ENCODE measurements at places on chromosomes 6 and 20.

DNA sequence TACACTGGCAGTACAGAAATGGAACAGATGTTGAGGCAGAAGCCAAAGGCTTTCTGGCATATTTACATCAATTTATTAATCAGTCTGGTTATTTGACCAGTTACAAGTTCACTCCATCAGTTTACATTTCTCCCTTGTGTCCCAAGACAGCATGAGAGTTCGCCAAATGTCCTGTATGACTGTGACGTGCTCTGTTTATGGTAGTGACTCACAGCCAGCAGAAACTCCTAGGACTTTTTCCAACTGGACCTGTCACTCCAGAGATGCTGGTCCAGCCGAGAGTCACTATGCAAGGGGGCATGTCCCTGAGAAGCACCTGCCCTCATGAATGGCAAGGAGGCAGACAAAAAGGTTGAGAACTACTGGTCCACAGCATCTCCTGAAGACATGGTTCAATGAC, 160.0 kb downstream of the LRFN2 start:
- DNase-seq: no peak

- no peak for DNase-seq
These were observed 254.9 kb downstream of the CDKAL1 start for GRCh38 chr6:20789162-20789561.

DNA sequence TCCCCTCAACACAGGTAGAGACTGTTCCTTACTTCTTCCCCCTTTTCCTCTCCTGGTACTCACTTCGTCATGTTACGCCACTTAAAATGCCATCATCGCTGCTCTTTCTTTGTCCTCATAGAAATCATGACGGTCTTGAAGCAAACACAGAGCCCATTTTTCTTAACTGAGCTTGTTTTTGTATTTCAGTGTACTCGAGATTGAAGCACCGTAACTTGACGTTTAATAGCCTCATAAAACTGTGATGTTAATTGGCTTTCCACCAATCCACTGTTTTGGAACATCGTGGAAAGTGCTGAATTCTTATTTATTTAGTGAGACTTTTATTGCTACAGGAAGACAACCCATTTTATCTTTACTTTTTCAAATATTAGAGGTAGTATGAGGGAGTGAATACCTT, 38.7 kb downstream of the DUSP22 start:
- no peak for DNase-seq

DNA sequence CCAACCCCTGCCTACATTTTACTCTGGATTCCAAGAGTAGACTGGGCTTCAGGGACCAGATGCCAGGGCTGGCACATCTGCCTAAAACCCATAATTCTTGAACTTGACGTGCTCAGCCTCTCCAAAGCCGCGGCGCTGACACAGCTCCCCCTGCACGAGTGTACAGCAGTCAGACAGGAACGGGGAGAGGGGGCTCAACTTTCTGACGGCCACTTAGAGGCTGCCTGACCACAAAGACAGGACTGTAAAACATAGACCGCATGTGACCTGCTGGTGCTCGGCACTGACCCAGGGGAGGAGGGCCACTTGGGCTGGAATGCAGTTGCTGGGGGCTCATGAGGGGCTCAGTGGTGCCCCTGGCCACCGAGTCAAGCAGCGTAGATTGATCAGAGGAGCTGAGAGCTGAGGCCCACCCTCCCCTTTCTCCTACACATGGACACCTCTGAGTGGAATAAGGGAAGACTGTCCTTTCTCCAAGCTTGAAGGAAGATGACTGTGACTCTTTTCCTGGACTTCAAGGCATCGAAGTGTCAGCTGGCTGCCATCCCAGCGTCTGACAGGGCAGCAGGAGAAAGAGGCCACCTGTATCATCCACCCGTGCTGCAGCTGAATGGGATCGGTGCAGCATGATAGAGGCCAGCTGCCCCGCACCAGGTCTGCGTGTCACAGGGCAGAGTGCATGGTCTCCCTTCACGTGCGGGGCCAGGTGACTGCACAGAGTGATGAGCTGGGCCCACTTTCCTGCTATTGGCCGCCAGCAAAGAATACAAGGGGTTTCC, 171.3 kb upstream of the AGPAT4 start:
- DNase-seq: no peak

GRCh38 chr6:74409447-74409846, 713.4 kb downstream of the CD109 start:
- no peak for DNase-seq

DNA sequence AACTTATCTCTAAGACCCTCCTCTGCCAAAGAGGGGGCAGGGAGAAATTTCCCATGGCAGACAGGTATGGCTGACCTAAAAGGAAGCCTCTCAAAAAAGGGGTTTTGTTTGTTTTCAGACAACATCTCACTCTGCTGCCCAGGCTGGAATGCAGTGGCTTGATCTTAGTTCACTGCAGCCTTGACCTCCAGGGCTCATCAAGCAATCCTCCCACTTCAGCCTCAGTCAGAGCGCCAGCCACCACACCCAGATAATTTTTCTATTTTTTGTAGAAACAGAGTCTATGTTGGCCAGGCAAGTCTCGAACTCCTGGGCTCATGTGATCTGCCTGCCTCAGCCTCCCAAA, 3.8 kb downstream of the EZR start:
- DNase-seq: no peak

DNA sequence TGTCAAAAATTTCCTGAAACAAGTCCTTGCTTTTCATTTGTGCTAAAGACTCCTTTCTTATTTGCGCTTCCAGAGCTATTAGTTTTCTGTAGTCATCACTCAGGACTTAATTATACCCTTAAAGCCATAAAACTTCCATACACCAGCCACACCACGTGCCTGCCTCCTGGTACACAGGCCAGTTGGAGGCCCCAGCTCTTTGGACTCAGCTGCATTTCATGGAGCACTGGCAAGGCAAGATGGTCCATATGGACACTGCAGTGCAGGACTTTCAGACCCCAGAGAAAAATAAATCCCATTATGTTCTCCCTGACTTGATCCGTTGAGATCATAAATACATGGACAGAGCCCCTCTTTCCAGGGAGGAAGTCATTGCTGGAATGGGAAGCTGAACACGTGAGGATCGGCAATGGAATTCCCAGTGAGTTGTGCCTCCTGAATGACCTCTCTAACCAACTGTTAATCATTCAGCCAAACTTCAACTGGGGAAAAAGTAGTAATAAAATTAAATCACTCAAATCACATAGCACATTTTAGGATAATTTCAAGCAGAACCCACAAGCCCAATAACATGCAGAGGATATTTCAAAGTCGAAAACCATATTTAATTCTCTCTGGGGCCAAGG, 173.1 kb downstream of the HACE1 start:
- no peak for DNase-seq

DNA sequence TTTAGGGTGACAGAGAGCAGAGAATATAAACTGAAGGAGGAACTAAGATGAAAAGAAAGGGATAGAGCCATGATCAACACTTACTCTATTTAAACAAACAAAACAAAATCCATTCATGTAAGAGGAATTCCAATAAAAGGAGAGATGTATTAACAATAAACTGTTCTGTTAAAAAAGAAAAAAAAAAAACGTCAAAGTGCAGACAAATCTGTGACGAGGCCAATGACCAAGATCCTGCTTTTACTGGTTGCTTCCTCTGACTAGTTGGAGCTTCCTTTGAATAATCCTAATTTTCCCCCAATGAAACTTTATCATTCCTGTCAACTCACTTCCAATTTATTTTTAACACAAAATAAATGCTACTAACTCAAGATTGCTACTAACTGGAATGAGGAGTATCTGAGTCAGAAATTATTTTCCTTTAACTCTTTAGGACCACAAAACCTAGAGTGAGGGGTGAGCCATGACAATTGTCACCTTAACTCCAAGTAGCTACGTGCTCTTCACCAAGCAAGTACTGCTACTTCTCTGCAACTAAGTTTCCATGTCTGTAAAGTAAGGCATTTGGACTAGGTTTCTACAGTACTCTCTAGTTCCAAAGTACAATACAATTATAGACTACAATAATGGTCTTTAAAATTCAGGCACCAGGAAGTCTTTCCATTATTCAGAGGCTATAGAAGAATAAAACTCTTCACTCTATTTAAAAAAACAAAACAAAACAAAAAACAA, 152.0 kb downstream of the PTPRK start:
- DNase-seq: no peak

DNA sequence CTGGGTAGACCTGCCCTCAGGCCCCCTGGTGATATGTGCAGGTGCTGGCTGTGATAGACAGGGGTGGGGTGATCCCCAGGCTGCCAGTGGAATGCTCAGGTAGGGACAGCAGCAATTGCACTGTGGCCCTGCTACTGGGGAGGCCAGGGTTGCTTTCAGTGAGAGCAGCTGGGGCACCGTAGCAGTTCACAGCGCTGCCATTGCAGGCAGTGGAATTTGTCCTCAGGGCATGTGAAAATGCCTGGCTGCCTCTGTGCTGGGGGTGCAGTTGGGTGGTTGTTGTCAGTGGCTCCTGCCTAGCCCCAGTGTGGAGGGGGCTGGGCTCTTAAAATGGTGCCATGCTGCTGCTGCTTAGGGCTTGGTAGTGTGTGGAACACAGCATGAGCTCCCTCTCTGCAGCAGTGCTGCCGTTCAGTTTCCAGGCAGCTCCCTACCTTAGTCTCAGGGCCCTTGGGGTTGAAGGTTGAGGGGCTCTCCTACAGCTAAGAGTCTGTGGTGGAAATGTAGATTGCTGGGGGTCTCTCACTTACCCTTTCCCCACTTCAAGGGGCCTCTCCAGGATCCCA, 23.6 kb downstream of the GJA10 start:
- no peak for DNase-seq

- DNase-seq: no peak
These were observed 211.6 kb downstream of the WDR27 start for GRCh38 chr6:169490246-169490641.

DNA sequence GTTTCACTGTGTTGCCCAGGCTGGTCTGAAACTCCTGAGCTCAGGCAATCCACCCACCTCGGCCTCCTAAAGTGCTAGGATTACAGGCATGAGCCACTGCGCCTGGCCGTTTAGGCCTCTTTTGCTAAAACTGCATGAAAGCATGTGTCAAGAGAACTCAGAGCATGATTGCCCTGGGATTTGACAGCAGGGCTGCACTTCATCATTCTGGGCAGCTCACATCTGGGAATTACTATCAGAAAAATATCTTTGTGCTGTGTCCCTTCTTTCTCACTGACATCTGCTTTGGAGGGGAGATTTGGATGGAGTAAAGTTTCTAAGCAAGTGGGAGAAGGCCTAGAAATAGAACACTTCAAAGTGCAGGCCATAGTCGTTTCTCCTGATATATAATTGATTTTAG, 59.6 kb upstream of the EIF2S2 start:
- no peak for DNase-seq

DNA sequence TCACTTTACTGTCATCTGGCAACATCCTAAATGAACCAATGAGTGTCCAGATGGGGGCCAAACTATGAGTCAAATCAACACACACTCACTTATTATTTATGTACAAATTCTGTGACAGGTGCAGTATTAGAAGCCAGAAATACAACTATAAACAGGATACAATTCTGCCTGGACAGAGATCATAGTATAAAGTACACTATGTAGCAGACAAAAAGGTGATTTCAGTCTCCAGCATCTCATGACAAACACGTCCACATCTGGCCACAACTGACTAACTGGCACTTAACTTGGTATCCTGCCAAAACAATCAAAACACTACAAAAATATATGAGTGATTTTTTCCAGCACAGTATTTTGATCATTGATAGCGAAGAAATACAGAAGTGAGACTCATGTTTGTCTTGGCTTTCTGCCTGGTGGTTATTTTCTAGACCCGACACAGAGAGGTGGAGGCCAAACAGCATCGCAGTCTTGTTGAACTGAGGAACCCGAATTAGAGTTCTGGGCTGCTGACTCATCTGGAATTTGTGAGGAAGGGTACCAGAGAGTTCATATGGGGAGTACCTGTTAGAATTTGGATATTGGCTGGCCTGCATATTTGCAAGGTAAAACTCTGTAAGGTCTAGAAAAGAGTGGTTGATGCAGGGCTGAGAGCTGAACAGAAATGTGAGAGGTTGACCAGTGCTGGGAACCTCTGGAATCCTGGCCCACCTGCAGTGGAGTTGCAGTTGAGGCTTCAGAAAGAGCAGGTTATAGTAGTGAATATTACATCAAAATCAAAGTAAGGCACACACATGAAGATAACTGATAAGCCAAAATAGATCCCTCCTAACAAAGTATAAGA, 475.2 kb downstream of the PTPRT start:
- no peak for DNase-seq

DNA sequence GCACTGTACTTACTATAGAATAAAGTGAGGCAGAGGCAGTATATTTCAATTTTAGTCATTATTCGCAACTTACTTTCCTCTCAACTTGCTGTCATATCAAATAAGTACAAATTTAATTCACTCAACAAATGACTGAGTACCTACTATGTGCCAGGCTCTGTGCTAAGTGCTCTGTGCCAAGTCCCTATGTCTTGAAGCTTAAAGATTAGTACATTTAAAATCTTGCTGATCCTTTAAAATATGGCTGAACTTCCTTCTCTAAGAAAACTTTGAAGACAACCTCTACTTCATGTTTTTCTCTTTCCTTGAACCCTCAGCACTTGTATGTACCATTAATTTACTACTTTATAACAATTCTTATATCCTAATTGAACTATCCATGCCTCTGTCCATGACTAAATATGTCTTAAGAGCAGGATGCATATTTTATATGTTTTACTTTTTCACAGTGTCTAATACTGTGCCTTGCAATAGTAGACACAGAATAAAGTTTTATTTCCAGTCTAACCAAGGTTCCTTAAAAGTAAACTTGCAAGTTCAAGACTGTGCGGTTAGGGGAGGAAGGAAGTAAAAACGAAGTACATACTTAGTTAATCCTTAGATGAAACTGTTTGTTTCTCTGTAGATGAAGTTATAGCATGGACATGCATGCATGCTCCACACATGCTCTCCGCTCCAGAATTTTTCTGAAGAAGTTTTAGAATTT, 10.0 kb upstream of the LATS1 start:
- no peak for DNase-seq

- DNase-seq: no peak
These were observed 21.1 kb downstream of the ZNF292 start for GRCh38 chr6:87176493-87176892.

DNA sequence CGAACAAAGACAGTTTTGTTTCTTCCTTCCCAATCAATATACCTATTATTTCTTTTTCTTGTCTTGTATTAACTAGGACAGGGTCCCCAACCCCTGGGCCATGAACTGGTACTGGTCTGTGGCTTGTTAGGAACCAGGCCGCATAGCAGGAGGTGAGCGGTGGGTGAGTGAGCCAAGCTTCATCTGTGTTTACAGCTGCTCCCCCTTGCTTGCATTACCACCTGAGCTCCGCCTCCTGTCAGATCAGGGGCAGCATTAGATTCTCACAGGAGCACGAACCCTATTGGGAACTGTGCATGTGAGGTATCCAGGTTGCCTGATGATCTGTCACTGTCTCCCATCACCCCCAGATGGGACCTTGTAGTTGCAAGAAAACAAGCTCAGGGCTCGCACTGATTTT, 151.9 kb downstream of the CDKAL1 start:
- DNase-seq: no peak

GRCh38 chr6:69813508-69813907, 16.7 kb upstream of the LMBRD1 start:
- no peak for DNase-seq

GRCh38 chr6:2957696-2958330, 13.6 kb downstream of the SERPINB6 start:
- no peak for DNase-seq

Measured in stimulated activated CD8-positive, alpha-beta memory T cell treated with anti-CD3 and anti-CD28 coated beads, Interleukin-12 subunit alpha, Interleukin-12 subunit beta, amount 100 ng/mL, for 4 hours (primary cell).